ENCODE measurements at places on chromosomes 16 and 17. TPM values are rescaled to one million over a fixed set of nuclear protein-coding genes. Genes with fewer than 3 reads are reported as not detected.
A peak's percentile ranks its signal among the peaks of the same experiment; 100 is the strongest.

The ITGAE gene
- 13.9 TPM for total RNA-seq

The SLC35G6 gene
- not detected for total RNA-seq

The MAP2K3 gene
- total RNA-seq: 21.6 TPM

The NPIPA5 gene
- total RNA-seq: 1.8 TPM

The SCNN1B gene
- total RNA-seq: not detected

The CFAP20 gene
- total RNA-seq: 22.1 TPM

The DNAH17 gene
- total RNA-seq: 0.09 TPM

The DCAF7 gene
- 24.0 TPM for total RNA-seq

The CDH5 gene
- 21.9 TPM for total RNA-seq

The MEAK7 gene
- 4.0 TPM for total RNA-seq

DNA sequence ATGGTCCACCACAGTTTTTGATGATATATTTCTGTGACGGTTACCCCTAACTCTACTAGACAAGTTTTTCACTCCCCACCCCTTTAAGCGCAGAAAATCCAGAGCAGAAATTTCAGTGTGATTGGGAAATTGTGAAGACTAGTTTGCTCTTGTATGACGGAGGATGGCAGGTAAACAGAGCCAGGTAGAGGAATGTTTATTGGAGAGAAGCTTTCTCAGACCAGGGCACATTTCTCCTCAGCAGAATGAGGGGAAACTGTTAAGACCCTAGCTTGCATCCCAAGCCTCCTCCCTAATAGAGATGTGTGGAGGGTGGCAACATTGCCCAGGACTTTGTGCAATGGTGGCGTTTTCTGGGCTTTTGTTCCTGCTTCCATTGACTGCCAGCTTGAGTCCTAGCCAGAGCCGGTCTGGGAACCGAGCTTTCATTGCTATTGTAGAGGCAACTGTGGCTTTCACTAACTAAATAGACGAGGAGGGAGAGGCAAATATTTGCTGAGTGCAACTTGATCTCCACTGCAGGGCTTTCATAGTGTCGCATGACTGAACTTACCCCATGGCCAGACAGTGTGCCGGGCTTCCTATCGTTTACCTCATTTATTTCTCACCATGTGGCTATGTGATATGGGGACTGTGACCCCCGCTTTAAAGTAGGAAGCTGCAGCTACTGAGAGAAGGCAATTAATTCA is 159.6 kb upstream of the MPHOSPH6 start:
- peak; percentile 43 for DNase-seq

GRCh38 chr16:55329791-55330428 is 5.9 kb downstream of the IRX6 start:
- DNase-seq: no peak

- DNase-seq: no peak
Observed at GRCh38 chr17:45345246-45345553, 28.4 kb upstream of the MAP3K14 start.

- DNase-seq: no peak
Observed at GRCh38 chr17:81095383-81095762, 60.4 kb downstream of the BAIAP2 start.

DNA sequence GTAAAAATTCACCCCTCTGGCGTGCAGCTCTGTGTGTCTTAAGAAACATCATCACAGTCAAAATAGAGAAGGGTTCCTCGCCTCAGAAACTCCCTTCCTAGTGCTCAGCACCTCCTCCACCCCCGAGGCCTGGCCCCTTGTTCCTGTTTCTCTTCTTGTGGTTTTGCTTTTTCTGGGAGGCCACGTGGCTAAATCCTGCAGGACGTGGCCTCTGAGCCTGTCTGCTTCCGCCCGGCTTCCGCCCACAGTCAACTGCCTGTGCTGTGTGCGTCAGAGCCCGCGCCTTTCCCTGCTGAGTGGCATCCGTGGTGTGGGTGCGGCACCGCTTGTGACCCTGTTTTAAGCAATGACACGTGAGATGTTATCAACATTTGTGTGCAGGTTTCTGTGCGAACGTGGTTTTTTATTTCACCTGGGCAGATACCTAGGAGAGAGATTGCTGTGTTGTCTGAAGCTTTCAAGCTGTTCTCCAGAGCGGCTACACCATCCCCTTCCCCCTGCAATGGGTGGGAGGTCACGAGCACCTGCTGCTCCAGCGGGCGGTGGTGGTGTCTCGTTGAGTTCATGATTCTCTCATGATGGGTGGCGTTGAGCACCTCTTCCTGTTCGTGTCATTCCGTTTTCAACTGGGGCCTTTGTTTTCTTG is 21.7 kb downstream of the ACSF3 start:
- peak; percentile 42 for DNase-seq

GRCh38 chr16:3681206-3681605 is 26.7 kb downstream of the DNASE1 start:
- no peak for DNase-seq
